ENCODE measurements at places on chromosomes 2 and 18.

- no peak for DNase-seq
Observed at GRCh38 chr2:147572622-147573021, 272.2 kb upstream of the ACVR2A start.

GRCh38 chr2:241068136-241068941 lies 33.7 kb downstream of the MTERF4 start:
- no peak for DNase-seq

GRCh38 chr18:67589325-67589724 lies 72.8 kb upstream of the DSEL start:
- DNase-seq, result no peak

DNA sequence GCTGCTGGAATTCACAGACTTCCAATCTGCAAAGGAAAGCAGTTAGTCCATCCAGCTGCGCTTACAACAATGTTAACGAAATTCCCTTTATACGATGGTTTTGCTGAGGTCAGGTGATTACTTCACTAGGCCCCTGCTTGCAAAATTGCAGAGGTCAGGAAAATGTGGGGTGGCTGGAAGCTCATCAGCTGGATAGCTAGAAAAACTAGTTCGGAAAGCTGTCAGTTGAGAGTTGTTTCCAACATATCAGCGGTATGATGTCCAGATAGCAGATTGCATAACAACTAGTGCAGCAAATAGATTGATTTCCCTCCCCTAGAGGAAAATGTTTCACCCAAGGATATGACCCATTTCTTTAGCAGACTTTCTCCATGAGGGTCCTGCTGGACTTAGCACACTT lies 2021.1 kb upstream of the CELF4 start:
- DNase-seq, result no peak

DNA sequence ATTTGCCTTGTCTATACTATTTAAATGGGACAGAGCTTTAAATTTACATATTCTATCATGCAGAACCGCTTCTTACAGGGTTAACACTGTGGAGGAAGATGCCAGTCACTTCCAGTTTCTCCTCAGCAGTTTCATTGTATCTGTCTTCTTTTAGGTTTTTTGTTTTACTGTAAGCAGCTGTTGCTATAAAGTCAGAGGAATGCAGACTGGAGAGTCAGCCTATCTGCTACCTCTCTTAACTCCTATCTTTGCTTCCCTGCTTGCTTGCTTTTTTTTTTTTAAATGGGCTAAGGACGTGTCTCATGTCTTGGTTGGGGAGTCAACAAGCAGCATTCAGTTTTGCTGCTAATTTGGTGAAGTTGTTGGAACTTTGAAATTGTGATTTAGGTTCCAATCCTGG lies 8.9 kb downstream of the EPC2 start:
- no peak for DNase-seq

DNA sequence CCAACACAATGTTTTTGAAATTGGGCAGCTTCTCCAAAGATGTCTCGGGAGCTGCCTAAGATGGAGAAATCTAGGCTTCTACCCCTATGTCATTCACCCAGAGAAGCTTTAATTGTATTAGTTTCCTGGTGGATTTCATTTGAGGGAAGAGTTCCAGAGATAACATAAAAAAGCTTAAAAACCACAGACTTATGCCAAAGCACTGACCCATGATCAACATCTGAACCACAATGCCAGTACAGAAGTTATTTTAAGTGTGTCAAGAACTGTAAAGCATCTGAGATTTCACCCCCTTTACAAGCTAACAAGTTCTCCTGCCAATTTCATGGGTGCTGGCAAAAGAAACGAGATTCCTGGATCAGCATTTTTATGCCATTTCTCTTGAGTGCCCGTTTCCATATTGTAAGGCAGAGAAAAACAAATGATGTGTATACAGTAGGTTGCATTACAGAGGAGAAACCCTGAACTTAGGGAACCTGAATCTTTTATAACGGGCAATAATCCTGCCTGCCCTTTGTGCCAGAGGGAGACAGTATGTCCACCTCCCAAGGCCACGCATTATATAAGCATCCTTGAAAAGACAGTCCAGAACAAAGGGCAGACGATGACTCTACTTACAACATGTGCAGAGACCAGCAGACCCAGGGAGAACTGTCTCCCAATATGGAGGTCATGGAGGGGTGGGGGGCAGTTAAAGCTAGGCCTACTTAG lies 44.1 kb downstream of the MREG start:
- no peak for DNase-seq

DNA sequence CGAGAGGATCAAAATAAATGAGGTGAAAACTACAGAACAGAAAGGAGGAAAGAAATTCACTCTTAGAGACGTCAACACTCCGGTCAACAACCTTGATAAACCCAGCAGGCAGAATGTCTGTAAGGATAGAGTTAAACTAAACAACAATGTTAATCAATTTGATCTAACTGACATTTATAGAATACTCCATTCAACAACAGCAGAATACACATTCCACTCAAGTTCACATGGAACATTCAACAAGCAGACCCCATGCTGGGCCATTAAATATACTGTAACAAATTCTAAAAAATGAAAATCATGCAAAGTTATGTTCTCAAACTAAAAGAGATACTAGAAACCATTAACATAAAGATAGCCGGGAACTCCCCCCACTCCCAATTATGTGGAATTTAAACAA lies 41.8 kb downstream of the FAM210A start:
- DNase-seq, result no peak

- no peak for DNase-seq
Observed at GRCh38 chr2:120991441-120991840, 255.8 kb downstream of the GLI2 start.

All from GM12891 (cell line).